ENCODE measurements at places on chromosomes 12 and 14. TPM values are rescaled to one million over a fixed set of nuclear protein-coding genes. Genes with fewer than 3 reads are reported as not detected.

FGF23 gene
- not detected for total RNA-seq

A2M gene
- total RNA-seq = not detected

DIO3 gene
- total RNA-seq = not detected

ASIC1 gene
- 4.8 TPM for total RNA-seq

PAN2 gene
- 15.7 TPM for total RNA-seq

DAO gene
- not detected for total RNA-seq

MANSC4 gene
- total RNA-seq = 0.89 TPM

ARMH4 gene
- 11.3 TPM for total RNA-seq

DGLUCY gene
- 31.3 TPM for total RNA-seq

ASB8 gene
- total RNA-seq = 13.7 TPM

OTOGL gene
- total RNA-seq = under 0.01 TPM

LGR5 gene
- total RNA-seq = not detected

TUNAR gene
- not detected for total RNA-seq

TMEM132D gene
- total RNA-seq = not detected

BEST3 gene
- 0.37 TPM for total RNA-seq

NRXN3 gene
- total RNA-seq = 3.3 TPM

CD9 gene
- total RNA-seq = 159 TPM

RPGRIP1 gene
- not detected for total RNA-seq

Data from smooth muscle cell of the umbilical artery (primary cell).